ENCODE measurements at places on chromosomes 16 and 17.

DNA sequence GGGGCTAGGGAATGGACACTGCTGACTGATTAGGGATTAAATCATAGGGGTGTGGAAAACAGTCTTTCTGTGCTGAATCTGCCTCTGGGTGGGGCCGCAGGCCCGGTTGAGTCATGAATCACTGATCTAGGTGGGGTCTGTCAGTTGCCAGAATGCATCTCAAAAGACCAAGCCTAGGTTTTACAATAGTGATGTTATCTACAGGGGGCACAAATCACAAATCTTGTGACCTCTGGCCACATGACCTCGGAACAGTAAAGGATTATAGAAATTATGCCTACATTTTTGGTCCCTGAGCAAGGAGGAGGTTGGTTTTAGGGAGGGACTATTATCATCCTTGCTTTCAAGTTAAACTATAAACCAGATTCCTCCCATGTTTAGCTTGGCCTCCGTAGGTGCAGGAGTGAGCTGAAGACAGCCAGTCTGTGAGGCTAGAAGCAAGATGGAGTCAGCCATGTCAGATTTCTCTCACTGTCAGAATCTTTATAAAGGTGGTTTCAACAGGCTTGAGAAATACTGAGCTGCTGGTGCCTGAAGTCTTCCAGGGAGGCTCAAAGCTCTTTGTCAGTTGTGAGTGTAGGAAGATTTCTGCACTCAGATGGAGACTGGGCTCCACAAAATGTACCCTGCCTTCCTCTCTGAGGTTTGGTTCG, 12.9 kb downstream of the GNGT2 start:
- no peak for DNase-seq

GRCh38 chr17:78777881-78778280, 4.2 kb downstream of the CYTH1 start:
- DNase-seq, result no peak

DNA sequence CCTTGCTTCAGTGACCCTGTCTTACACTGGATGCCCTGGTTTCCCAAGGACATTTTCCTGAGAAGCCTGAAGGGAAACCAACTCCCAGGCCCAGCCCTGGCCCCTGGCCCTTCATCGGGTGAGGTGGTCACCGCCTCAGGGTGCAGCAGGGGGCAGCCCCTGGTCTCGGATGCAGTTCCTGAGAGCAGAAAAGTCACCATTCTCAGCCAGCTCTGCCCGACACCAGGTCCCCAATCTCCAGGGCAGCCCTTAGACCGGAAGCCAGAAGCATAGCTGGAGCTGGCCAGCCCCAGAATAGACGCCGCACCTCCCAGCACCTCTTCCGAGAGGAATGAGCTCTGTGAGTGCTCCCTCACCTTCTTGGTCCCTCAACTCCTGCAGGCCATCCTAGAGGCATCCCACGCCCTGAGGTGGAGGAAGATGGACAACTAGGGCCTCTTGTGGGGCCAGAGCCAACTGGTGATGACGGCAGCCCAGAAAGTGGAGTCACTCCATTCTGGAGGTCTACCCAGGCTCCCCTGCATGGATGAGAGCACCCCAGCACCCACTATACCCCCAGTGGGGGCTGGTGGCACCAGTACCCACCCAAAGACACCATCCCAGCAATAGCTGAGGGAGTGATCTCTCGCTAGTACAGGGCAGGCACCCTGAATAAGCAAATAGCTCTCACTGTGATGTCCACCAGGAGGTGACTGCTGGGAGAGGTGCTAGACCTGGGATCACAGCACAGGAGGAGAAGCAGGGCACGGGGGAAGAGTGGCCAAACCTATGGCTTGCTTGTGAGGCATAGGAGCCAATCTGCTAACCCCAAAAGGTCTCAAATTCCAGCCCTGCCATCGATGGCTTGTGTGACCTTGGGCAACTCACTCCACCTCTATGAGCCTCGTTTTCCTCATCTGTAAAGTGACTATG, 56.2 kb downstream of the TK2 start:
- DNase-seq, result no peak

- peak; percentile 80 for DNase-seq
These were observed 38.2 kb downstream of the KSR1 start for GRCh38 chr17:27494192-27495091.

DNA sequence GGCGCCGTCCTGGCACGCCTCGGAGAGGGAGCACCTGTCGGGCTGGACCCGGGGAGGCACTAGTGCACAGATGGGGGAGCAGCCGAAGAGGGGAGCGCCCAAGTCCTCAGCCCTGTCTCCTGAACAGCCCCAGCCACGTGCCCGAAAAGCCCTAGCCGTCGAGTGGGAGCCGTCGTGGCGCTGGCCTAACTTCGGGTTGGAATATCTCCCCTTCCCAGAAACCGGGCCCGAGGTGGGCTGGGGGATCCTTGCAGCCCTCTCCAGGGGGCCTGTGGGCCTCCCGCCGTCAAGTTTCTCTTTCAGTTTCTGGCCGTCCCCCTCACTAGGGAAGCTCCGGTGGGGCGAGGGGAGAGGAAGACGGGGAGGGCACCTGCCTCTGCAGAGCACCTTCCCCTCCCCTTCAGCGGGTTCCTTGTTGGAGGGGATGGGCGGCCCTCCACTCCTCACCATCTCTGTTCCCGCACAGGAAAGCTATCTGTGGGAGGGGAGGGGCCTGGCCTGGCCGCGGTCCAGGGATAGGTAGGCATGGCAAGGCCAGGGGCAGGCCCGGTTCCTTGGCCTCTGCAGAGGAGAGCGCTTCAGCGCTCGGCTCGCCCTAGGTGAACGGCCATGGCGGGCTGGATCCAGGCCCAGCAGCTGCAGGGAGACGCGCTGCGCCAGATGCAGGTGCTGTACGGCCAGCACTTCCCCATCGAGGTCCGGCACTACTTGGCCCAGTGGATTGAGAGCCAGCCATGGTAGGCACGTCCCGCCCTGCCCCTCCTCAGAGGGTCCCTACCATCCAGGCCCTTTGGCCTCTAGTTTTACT, 709 bp downstream of the STAT5A start:
- DNase-seq, result peak; percentile 46

DNA sequence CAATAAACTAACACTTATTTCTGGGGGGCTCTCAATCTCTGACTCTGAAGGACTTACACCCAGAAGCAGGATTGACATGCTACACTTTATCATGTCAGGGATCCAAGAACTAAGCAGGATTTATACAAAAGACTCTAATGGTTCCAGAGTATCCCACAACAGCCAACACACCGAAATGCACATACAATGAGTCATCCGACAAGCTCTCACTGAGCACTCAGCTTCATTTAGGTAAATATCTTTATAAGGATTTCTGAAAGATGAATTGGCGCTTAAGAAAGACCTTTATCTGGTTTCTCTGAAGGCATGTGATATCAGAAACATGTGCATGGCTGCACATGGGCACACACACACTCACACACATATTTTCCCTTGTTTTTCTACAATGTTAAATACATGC, 77.2 kb downstream of the TOX3 start:
- peak; percentile 42 for DNase-seq

GRCh38 chr16:6672507-6672906, 660.1 kb upstream of the RBFOX1 start:
- DNase-seq, result no peak

DNA sequence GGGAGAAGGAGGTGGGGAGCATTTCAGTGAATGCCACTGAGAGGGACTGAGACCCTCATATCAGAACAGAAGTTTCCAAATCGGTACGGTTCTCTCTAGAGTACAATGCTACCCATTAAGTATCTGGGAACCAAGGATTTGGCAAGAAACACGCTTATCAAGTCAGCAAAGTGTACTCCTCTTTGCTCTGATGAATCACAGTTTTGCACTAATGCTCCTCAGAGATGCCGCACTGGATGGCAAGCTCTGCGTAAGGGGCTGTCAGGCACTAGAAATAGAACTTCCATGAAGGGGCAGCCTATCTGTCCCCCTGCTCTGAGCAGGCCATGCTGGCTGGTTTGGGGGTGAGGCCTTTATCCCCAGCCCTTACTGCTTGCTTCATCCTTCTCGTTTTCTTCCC, 4.8 kb upstream of the ABCC12 start:
- DNase-seq, result no peak

DNA sequence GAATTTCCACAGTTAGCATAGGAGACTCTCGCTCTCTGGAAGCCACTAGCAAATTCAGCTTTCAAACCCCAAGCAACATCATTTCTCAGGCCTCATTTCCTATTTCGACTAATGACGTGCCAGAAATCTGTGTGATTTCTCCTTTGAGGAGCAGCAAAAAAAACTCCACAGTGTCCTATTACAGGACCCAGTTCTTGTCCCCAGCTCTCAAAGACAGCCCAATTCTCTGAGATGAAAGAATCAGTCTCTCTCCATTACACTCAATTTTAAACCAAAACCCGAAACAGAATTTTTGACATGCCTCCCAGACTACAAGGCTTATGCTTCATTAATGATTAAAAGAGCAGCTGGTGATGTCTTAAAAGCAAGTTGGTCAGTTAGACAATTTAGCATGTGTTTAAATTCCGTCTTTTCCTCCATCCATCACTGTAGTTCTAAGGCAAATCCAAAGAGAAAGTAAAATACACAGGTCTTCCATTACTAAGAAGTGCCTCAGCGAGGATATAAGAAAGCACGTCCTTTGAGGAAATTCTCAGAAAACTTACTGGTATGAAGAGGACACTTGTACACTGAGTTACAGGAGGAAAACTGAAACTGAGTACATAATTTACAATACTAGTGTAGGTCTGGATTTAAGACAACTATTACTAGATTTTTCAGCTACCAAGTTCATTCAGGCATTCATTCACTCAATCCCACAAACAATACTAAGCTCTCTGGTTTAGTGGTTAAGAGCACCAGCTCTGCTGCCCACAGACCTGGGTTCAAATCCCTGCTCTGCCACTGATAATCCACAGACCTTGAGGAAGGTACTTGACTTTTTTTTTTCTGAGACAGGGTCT, 12.5 kb downstream of the TOM1L2 start:
- peak; percentile 5 for DNase-seq

DNA sequence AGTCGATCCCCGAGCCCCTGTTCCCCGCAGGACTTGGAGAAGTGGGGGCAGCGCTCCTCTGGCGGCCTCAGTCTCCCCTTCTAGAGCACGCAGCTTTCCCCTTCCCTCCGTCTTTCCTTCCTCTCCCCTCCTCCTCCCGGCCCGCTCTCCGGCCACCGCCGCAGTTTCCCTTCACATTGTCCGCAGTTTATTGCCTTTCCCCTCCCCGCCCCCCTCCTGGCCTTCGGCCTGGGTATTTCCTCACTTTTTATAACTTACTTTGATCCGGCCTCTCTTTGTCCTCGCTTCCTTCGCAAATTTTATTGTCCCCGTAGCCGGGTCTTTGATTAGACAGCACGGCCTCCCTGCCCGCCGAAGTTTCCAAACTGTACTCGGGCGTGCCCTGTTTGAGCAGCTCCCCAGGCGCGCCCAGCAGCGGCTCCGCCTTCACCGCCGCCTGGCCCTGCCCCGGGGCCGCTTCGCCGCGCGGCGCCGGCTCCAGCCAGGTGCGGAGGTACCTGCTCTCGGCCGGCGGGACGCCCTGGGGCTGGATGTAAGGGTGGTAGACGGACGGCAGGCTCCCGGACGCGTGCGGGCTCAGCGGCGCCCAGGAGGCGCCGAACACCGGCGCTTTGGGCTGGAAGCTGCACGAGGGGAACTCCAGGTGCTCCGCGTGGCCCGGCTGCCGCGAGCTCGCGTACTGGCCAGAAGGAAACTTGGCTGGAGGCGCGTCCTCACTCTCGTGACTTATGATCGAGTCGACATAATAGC, 488 bp downstream of the HOXB9 start:
- peak; percentile 56 for DNase-seq

- DNase-seq, result no peak
These were observed 13.0 kb downstream of the CBLN1 start for GRCh38 chr16:49268667-49269066.

DNA sequence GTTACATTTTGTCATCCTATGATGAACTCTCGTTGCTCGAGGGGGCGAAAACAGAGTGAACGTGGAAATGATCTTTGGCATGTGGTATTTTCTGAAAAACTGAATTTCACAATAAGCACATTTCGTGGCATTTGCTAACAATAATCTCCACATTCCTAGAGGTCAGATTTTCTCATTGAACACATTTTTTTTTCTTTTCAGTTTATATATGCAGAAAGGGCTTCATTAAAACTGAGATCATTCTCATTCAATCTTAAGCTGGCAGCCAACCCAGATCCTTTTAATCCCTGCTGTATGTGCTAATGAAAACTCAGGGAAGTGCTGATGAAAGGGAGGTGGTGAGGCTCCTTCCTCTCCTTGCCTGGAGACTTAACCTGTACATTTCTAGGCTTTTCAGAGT, 52.6 kb downstream of the PRKCA start:
- no peak for DNase-seq

- peak; percentile 35 for DNase-seq
These were observed 19.8 kb upstream of the NF1 start for GRCh38 chr17:31074772-31075555.

DNA sequence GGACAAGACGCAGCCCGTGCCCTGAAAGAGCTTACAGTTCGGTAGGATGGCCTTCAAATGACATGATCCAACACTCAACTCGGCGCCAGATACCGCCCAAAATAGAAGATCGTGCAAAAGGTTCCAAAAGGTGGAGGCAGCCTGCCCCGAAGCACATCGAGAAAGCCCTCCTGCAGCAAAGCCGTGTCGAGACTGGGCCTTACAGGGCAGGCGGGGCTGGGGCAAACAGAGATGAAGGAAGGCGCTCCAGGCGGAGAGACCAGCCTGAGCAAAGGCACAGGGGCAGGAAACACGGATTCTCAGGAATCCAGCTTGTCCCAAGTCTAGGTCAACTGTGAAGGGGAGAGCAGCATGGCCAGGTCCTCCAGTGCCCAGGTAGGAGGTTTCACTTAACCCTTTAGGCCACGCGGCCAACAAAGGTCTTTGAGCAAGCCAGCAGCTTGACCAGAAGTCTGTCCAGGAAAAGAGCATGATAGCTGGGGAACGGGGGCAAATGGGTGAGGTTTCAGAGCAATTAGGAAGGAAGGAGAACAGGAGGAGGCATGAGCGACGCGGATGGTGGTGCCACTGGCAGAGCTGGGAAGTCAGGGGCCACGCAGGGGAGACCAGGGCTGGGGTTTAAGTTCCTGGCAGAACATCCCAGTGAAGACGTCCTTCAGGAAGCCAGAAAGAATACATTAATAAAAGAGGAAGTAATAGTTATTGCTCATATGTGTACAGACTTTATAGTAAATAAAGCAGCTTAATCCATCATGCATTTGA, 21.2 kb upstream of the EIF1 start:
- no peak for DNase-seq

- no peak for DNase-seq
These were observed 208.7 kb downstream of the KCNJ2 start for GRCh38 chr17:70378076-70378475.

- no peak for DNase-seq
These were observed 146.7 kb downstream of the RAB11FIP4 start for GRCh38 chr17:31538080-31538762.

DNA sequence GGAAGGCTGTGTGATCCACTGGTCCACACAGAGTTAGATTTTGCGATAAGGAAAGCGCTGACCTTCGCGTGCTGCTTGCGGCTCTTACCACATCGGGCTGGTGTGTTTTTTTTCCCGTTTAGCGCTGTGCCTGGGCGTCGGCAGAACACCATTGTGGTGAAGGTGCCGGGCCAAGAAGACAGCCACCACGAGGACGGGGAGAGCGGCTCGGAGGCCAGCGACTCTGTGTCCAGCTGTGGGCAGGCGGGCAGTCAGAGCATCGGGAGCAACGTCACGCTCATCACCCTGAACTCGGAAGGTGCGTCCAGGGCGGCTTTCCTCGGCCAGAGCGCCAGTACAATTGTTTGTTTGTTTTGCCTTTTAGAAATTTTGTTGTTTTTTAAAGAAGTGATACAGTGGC, 54.7 kb downstream of the BANP start:
- DNase-seq, result no peak

GRCh38 chr17:20920095-20920814, 122.6 kb downstream of the USP22 start:
- no peak for DNase-seq

Data from DMS79 treated with DMSO at 0.1 percent for 48 hours (cell line).